ENCODE measurements at places on chromosomes 2 and 18.

- DNase-seq: no peak
Observed at GRCh38 chr2:61193670-61194561, 31.9 kb downstream of the C2orf74 start.

DNA sequence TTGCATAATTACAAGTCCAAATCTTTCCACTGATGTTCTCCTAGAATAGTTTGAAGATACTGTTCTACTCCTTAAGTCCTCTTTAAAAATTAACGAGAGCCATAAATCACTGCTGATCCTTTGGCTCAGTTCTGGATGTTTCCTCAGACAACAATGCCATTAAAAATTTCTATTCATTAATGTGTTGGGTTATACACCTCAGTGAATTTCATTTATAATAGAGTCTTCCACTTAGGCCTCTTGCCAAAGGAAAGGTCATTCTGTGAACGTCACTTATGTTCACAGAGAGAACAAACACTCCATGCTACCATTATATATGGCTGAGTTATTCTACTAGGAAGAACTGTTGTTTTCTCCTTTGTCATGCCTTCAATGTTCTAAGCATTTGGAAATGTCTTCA is 1472.3 kb upstream of the CELF4 start:
- DNase-seq: peak; percentile 61

- peak; percentile 89 for DNase-seq
Observed at GRCh38 chr18:76349067-76349715, 145.9 kb downstream of the ZNF516 start.

DNA sequence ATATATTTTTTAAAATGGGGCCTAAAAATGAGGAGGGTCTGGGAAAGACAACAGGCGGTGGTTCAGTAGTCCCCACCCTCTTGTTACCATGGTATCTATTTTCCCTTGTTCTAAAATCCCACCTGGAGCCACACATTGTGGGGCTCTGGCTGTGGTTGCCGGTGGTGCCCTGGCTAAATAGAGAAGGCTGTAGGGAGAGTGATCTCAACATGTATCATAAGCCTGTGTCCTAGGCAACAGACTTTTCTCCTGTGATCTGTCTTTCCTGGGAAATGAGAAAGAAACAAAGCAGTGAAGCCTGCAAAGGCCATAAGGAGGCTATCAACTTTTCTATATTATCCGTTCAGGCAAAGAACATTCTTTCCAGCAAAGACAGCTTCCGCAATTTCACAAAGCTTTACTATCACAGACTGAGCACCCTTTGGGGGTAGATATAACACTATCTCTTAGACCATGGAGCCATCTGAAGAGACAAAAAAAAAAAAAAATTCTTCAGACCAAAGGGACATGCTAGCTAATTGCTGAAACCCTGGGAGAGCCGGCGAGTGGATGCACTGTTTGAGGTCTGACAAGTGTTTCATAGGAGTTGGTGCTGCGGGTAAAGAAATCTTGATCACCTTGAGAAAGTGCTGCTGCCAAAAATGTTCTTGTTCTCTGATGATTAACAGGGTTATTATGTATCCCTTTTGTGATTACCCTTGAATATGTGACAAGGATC is 879.2 kb upstream of the DDX18 start:
- DNase-seq: no peak

GRCh38 chr2:139556789-139557188 is 776.6 kb upstream of the NXPH2 start:
- DNase-seq: no peak

- DNase-seq: no peak
Observed at GRCh38 chr2:729376-729861, 52.2 kb upstream of the TMEM18 start.

GRCh38 chr2:148533685-148534084 is 110.9 kb upstream of the EPC2 start:
- DNase-seq: no peak

- DNase-seq: no peak
Observed at GRCh38 chr2:156512451-156512850, 76.3 kb downstream of the GPD2 start.

GRCh38 chr18:48820483-48821250 is 130.1 kb downstream of the SMAD7 start:
- DNase-seq: no peak

DNA sequence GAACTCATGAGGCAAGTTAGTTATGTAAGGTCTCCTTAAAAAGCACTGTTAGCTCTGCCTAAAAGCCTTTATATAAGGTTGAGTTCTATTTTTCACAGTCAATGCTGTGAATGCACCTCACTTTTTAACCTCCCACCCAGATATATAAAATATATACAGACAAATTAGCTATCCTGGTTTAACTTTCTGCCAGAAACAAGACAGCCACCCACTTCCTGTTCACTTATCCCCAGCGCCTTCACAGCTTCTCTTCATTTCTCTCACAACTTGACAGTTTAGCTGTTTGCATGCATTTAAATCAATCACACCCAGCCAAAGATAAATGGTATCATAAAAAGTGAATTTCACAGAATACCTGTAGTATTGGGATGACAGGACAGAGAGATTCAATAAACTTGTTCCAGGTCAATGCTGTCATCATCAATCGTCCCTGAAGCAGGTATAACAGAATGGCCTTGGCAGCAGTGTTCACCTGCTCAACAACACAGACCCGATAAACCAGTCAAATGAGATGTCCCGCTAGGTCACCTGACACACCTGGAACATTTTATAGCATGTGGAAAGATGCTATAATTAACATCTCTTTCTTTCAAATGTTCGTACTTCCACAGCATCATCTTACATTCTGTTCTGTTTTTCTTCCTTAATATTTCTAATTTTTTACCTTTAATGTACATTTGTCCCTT is 55.7 kb downstream of the RTTN start:
- DNase-seq: no peak

DNA sequence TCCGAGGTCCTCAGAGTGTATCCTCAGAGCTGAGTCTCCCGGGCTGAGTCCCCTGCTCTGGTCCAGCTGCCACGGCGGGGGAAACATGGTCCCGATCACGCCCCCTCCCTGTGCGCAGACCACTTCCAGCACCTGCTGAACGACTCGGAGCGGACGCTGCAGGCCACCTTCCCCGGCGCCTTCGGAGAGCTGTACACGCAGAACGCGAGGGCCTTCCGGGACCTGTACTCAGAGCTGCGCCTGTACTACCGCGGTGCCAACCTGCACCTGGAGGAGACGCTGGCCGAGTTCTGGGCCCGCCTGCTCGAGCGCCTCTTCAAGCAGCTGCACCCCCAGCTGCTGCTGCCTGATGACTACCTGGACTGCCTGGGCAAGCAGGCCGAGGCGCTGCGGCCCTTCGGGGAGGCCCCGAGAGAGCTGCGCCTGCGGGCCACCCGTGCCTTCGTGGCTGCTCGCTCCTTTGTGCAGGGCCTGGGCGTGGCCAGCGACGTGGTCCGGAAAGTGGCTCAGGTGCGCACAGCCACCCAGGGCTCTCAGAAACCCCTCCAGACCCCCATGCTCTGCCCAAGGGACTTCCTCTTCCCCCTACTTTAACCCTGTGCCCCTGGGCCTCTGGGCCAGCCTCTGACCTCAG is 26.7 kb downstream of the GPC1 start:
- DNase-seq: no peak

GRCh38 chr2:198187841-198188240 is 383.4 kb downstream of the PLCL1 start:
- no peak for DNase-seq

- DNase-seq: no peak
Observed at GRCh38 chr18:58903533-58903932, 38.9 kb downstream of the ZNF532 start.

DNA sequence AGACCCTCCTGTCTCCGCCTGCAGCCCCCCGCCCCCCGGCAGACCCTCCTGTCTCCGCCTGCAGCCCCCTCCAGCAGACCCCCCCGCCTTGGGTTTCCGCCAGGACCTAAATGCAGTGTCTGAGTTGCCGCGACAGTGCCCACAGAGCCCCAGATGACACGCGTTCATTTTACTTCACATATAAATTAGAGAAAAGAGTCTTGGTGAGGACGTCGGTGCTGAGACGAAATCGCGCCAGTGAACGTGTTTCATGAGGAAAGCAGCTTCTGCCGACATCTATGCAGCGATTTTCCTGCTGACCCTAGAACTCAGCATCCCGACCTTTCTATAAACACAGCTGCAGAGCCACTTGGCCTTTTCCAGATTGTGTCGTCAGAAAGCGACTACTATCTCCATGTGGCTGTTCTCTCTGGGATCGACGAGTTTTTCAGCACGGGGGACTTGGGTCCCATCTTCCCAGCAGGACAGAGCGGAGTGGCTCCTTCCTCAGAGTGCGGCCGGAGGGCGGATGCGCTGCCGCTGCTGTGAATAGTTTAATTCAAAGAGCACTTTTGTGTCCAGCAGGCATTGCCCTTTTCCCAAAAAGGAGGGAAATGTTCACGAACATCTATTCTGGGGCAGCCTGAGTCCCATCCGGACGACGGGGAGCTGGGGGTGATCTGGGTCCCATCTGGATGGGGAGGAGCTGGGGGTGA is 136.7 kb downstream of the NFATC1 start:
- no peak for DNase-seq

DNA sequence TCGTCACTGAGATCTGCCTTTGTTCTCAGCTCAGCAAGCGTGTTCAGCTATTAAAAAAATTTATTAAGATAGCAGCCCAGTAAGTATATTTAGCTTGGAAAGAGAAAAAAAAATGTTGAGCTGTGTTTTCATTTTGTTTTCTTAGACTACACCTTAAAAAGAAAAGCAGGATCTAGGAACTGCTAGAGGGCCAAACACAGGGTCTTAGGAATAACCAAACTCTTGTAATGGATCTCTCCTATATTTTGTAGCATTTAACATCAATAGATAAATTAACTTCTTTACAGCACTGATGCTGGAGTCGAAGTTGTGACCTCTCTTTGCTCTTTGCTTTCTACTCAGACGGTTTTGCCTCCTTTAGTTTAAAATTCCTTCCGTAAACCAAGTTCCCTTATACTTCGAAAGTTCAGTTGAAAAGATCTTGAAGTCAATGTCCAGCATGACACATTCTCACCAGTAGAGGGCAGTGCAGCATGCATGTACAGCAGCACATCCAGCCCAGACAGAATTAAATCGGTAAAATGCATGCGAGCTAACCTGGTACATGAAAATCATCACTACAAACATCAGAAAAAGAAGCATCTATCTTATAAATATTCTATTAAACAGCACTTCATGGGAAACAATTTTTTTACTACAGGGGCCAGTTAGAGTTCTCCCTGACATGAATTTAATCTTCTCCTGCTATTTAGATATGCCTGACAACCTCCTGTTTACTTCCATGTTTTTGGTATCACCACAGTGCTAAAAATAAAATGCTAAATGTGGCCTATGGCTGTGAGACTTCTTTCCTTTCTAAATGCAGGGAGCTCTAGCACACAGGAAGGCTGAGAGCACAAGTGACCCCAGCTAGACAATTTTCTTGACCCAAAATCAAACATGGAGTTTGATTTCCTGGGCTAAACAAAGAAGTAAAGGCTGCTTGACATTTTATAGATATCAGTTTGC is 48.2 kb upstream of the MAP3K20 start:
- DNase-seq: peak; percentile 76

DNA sequence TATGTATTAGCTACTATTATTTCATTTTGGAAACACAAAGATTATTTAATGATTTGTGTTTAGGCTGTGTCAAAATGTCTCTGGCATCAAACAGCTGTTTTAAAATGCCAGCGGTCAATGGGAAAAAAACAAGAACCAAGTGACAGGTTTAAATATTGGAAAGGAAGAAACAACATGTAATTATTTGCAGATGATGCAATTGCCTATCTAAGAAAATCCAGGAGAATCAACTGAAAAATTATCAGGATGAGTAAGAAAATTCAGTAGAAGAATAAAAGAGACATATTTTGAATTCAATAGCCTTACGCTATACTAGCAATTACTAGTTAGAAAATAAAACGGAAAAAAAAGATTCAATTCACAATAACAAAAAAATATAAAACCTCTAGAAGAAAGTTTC is 51.6 kb downstream of the HNRNPLL start:
- no peak for DNase-seq

Measured in NCI-H345 (cell line).